ENCODE measurements at places on chromosomes 4 and X. TPM values are rescaled to one million over a fixed set of nuclear protein-coding genes. Genes with fewer than 3 reads are reported as not detected.

OPHN1 gene
- total RNA-seq = 0.30 TPM

MAGEB2 gene
- not detected for total RNA-seq

GRCh38 chr4:107896158-107896645, 35.1 kb upstream of the CYP2U1 start:
- DNase-seq = no peak

DNA sequence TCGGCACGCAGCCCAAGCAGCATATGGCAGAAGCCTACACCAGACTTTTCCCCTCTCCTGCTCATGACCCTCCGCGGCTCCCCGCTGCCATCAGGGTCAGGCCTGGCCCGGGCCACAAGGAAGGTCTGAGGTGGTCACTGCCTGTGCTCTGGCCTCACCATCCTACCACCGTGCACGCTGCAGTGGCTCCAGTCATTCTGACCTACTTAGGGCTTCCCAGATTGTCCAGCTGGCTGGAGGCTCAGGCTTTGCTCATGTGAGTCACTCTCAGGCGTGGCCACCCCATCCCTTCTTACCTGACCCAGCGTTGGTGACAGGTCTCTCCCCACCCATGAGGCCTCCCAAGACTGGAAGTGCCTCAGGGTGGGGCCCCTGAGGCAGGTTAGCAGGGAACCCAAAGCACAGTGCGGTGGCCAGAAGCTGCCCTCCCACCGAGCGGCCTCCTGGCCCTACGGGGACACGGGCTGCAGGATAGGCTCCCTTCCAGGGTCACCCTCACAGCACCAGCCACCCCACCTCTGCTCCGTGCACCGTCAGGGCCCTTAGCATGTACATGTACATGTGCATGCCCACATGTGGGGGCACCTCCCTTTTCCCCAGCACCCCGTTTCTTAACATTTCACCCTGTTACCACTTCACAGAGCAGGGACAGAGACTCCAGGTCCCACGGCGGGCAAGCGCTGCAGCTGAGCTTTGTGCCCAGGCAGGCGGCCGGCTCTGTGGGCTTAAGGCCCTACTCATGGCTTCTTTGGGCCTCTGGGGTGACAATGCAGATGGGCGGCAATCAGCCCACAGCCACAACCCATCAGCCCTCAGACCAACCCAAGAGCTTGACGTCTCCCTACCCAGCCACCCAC, 2.2 kb downstream of the TREX2 start:
- no peak for DNase-seq

GRCh38 chrX:9462456-9462855, 2.4 kb upstream of the TBL1X start:
- no peak for DNase-seq

- DNase-seq = no peak
Measured at GRCh38 chrX:13966071-13966792, 63.5 kb downstream of the GEMIN8 start.

- DNase-seq = no peak
Measured at GRCh38 chr4:108087293-108087967, 81.3 kb downstream of the LEF1 start.
